ENCODE measurements at places on chromosomes 6 and 20.
A peak's percentile ranks its signal among the peaks of the same experiment; 100 is the strongest.

- peak; percentile 65 for DNase-seq
Observed at GRCh38 chr6:31822036-31822821, 5.3 kb upstream of the HSPA1B start.

- DNase-seq = no peak
Observed at GRCh38 chr6:163937071-163937470, 522.6 kb downstream of the QKI start.

DNA sequence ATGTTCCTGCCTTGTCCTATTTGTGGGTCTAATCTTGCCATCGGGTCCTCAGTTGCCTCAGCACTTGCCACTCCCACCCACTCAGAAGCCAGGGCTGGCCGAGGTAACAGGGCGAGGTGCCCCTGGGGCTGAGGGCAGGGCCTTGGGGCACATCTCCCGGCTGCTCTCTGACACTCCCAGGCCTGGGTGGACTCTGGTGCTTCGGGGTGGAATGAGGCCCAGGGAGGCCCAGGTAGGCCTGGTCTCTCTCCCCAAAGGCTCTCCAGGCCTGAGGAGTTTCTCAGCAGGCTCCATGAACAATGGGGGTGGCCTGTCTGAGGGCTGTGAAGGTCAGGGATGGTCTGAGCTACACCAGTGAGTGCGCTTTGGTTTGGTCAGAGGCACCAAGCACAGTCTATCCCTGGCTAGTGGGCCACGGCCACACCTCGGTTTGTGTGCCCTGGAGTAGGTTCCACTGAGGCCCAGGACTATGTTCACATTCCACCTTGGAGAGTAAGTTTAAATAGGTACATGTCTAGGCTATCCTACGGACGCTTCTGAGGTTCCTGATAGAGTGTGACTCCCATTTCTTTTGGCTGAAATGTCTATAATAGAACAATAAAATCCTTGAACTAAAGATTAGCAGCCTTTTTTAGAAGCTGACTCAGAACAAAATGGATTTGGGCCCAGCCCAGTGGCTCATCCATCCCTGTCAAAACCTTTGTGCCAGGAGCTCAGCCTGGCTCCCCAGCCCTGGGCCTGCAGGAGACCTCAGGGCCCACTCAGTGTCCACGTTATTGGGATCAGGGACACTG lies 78.8 kb downstream of the SLC24A3 start:
- DNase-seq = no peak

DNA sequence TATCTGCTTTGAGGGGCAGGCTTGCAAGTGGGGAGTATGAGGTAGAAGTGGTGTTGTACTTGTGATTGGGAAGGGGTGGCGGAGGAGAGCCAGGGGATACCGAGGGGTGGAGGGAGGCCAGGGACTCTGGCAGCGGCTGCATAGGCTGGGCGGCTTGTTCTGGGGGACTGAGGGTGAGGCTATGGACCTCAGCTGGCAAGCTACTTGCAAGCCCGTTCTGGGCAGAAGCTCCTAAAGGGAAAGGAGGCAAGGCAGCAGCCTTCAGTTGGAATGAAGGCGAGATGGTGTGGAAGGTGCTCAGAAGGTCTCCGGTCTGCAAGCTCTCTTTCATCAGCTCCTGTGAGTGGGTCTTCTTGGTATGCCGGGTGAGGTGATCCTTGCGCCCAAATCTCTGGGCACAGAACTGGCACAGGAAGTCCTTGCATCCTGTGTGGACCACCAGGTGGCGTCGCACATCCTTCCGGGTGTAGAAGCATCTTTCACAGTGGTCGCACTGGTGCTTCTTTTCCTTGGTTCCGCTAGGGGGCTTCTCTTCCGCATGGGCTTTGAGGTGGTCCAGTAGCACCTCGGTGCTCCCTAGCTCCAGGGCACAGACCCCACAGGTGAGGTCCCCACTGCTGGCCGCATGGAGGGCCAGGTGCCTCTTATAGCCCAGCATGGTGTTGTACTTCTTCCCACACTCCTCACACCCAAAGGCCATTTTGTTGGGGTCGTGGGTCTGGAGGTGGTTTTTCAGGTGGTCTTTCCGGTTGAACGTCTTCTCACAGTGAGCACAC lies 66.0 kb downstream of the PLAGL1 start:
- DNase-seq = peak; percentile 76

DNA sequence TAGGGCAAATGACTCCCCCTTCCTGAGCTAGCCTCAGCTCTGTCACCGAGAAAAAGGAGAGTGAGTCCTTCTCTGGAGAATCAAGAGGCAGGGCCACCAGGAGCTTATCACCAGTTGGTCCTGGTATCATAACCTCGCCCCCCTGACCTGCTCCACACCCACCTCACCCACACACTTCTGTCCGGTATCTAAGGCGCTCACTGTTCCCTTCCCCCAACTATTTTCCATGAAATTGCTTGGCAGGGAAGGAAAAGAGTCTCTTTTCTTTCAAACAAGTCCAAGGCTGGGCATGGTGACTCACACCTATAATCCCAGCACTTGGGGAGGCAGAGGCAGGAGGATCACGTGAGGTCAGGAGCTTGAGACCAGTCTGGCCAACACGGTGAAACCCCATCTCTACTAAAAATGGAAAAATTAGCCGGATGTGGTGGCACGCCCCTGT lies 77.6 kb downstream of the ZMYND8 start:
- no peak for DNase-seq

- no peak for DNase-seq
Observed at GRCh38 chr6:47288267-47289090, 21.2 kb downstream of the TNFRSF21 start.

- DNase-seq = no peak
Observed at GRCh38 chr6:111979633-111980032, 74.3 kb upstream of the CCN6 start.

DNA sequence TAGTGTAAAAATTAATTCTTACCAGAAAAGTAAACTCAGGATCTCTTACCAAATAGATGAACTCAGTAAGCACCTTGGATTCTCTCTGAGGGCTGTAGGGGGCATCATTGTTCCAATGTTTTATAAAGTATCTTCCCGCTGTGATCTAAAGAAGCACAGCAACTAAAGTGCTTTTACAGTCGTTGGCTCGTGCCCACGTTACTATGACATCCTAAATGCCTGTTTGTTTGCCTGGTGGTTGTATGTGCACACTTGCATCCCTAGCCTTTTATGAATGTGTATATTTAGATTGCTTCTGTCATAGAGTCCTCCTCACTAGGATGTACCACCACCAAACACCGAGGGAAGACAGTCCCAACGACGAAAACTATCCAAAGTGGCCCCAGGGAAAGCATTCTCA lies 34.5 kb downstream of the SLX4IP start:
- DNase-seq = no peak

DNA sequence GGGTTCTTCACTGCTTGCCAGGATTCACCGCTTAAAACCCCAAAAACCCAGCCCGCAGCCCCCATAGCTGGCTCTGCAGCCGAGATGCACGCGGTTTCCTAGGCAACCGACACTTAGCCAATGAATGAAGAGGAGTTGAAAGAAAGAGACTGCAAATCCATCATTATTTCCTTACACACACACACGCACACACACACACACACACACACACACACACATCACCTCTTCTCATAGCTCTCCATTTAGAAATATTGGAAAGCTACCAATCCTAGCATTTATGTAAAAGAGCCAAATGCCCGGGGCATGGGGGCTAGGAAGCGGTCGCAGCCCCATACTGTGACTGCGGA lies 3.4 kb upstream of the TUBB2B start:
- DNase-seq = no peak

- DNase-seq = no peak
Observed at GRCh38 chr6:2141644-2142290, 103.6 kb downstream of the GMDS start.

DNA sequence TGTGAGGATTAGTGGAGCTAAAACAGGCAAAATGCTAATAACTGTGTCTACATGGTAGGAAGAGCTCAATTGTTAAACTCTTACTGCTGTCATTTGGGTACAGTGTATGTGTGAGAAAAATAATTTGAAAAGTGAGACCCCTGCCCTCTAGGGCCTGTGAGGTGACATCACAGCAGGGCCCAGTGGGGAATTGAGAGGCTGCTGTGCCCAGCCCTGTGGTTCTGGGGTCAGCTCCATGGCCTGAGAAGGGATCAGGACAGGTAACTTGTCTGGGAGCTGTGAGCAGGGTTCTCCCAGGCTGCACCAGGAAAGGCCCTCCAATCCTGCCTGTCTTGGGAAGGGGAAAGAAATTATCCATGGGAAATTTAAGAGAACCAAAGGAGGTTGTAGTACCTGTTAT lies 1.3 kb downstream of the SIRPB1 start:
- DNase-seq = no peak

DNA sequence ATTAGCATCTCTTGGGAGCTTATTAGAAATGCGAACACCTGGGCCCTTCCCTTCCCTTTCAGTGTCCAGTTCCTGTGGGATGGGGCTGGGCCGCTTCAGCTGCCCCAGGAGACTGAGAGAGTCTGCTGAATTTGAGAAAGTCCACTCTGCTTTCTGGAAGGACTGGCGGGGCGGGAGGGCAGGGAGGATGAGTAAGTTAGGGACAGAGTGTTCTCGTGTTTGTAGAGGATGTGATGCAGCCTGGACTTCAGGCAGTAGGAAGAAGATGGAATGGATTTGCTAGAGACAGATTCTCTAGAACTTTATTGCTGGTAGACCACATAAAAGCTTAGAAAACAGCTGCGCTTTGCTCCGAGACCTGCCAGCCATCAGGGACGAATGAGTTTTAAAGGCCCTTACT lies 1.1 kb upstream of the TULP4 start:
- no peak for DNase-seq

DNA sequence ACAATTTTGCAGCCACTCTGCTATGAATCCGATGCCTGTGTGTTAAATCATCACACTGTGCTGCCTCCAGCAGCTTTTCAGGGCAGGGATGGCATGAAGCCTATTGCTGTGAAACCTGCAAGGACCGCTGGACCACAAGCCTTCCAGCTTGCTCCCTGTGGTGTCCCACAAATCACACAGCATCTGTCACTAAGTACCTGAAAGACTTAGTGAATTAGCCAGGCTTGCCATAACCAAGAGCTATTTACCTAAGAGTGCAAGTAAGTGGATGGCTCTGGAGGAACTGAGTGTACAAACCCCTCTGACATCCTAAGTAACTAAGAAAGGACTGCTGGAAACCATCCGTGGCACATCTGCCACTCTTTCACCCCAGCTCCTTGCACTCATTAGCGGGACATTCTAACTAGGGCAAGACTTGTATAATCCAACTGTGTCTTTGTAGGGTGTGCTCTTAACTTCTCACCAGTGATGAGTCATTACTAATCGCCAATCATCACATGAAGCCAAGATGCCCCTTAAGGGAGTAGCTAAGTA lies 34.7 kb downstream of the FOXQ1 start:
- no peak for DNase-seq

- DNase-seq = peak; percentile 55
Observed at GRCh38 chr6:108174371-108175175, 8.8 kb downstream of the NR2E1 start.

DNA sequence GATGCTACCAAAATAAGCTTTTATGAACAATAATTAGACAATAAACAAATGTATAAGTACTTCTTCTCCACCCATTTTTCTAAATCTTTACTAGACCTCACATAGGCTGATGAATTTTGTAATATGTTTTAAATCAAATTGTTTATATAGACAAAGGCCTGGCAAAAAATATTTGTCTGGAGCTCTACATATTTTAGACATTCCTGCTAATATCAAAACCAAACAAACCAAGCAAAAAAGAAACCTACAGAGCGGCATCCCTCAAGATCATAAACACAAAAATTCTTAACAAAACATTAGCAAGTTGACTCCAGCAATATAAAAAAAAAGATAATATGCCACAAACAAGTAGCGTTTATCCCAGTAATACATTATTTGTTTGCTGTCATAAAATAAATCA lies 87.2 kb downstream of the ADAT2 start:
- DNase-seq = no peak

Measured in activated naive CD8-positive, alpha-beta T cell treated with anti-CD3 and anti-CD28 coated beads, Interleukin-2, amount 50 U/mL, for 24 hours (primary cell).